ENCODE measurements at places on chromosomes 7 and 10.

DNA sequence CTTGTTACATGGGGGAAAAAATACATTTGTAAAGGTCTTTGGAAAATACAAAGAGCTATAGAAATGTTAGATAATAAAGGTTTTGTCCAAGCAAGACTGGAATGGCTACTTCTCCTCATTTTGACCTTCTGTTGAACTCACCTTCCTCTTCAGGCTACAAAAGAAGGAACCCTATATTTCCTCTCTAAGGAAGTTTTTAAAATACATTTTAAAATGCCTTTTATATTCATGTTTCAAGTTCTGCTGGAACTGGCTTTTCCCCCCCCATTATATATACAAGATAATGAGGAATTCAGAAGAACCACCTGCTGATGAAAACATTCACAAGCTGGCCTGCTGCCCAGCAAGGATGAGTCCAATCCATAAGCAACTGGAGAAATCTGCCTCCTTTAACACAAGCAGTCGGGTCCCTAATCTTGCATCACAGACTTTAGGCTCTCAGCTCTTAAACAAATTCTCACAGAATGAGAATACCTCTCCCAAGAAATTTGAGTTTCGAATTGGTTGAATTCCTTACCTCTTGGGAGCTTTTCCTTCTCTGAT lies 44.6 kb downstream of the MTERF1 start:
- DNase-seq: peak; percentile 59

- no peak for DNase-seq
These were observed 109.4 kb downstream of the CDK14 start for GRCh38 chr7:90705391-90706071.

- DNase-seq: no peak
These were observed 16.7 kb downstream of the RET start for GRCh38 chr10:43093423-43094076.

DNA sequence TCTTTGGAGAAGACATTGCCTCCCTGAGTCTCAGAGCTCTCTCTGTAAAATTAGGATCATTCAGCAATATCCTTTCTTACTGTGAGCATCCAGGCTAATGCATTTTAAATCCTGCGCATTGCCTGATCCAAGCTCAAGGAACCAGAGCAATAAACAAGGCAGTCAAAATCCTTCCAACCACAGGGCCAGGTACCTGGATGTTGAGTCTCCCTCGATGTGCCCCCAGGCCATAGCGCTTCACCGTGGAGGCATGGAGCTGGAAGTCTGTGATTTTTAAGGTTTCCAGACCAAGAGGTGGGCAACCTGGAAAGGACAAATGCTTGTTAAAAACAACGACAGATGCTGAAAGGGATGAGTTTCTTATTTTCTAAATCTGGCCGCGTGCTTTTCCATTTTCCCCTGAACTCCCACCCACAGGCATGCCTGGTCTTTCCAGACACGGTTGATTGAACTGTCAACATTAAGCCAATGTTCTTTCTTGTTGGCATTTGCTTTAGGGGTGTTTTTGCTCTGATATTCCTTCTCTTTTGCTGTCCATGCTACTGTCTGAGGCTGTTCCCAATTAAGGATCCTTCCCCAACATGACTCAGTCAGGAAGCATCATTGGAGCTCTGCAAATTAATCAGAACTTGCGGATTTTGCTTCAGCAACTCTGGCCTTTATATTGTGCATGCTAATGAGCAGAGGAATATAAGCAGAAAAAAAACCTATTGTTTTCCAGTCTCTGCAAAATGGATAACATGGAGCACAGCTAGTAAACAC lies 29.0 kb downstream of the CPXM2 start:
- DNase-seq: no peak

GRCh38 chr10:94358480-94358879 lies 4.3 kb downstream of the NOC3L start:
- DNase-seq: no peak

All from NCI-H1105 (cell line).